CD8-positive, alpha-beta T cell (primary cell): ENCODE measurements at places on chromosomes 1 and 21. TPM values are rescaled to one million over a fixed set of nuclear protein-coding genes. Genes with fewer than 3 reads are reported as not detected.
A peak's percentile ranks its signal among the peaks of the same experiment; 100 is the strongest.

Gene TRIM67
- not detected for total RNA-seq

Gene HES3
- total RNA-seq = not detected

Gene USH2A
- total RNA-seq = not detected

Gene SLC22A15
- not detected for total RNA-seq

Gene SRSF11
- 456 TPM for total RNA-seq

Gene HPCAL4
- total RNA-seq = 12.1 TPM

Gene OR14C36
- not detected for total RNA-seq

Gene FCMR
- total RNA-seq = 133 TPM

Gene TCP10L
- total RNA-seq = not detected

Gene PINK1
- total RNA-seq = 8.3 TPM

Gene OR2W3
- total RNA-seq = not detected

Gene FBLIM1
- total RNA-seq = not detected

Gene VHLL
- total RNA-seq = not detected

- DNase-seq = no peak
Observed at GRCh38 chr1:66452982-66453381, 81.0 kb upstream of the SGIP1 start.

DNA sequence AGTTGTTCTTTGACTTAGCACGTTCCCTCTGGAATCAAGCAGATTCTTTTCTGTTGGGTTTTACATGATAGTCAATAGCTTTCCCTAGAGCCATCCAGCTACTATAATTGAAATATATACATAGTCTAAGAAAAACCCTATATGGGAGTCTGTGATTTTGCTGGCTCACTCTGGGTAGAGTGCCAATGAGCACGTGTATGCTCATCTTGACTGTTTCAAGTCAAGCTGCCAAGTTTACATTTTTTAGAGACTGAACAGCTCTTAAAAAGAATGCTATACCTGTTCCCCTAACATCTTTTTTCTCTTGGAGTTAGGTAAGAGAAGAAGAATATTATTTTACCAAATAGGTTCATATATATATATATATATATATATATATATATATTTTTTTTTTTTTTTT lies 182.8 kb upstream of the NRIP1 start:
- no peak for DNase-seq

- DNase-seq = no peak
Observed at GRCh38 chr1:64470665-64471217, 812 bp downstream of the CACHD1 start.

GRCh38 chr1:183080406-183080805 lies 57.2 kb downstream of the LAMC1 start:
- no peak for DNase-seq

DNA sequence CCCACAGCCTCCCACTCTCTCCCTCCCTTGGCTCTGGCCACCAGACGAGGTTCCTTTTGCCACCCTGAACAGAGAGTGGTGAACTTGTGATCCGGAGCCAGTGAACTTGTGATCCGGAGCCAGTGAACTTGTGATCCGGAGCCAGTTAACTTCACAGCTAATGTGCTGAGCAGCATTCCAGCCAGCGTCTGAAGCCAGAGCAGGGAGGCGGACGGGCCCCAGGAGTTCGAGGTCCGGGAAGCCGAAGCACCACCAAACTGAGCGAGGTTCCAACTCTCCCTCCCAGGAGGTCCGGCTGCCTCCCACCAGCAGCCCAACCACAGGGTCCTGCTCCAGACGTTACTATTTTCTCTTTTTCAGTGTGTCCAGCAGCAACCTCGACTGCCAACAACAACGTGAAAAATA lies 85.8 kb downstream of the SYF2 start:
- no peak for DNase-seq

- no peak for DNase-seq
Observed at GRCh38 chr1:224665016-224665415, 48.9 kb downstream of the CNIH3 start.

GRCh38 chr1:246726881-246727280 lies 2.7 kb downstream of the SCCPDH start:
- DNase-seq = no peak

DNA sequence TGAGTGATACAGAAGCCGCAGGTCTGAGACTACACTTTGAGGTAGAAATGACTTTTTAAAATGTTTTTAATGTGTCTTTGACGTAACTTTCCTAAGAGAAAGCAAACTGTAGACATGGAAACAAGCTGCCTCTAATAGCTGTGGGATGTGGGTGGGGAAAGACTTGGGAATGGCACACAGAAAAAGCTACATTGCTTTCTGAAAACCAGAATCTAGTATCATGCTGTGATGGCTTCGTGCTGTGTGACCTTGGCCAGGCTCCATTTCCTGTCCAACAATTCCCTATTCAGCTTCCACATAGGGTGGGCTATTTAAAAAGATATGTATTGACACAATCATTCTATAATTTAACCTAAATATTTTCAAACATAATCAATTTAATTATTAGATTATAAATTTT lies 909.1 kb downstream of the NCAM2 start:
- DNase-seq = no peak

DNA sequence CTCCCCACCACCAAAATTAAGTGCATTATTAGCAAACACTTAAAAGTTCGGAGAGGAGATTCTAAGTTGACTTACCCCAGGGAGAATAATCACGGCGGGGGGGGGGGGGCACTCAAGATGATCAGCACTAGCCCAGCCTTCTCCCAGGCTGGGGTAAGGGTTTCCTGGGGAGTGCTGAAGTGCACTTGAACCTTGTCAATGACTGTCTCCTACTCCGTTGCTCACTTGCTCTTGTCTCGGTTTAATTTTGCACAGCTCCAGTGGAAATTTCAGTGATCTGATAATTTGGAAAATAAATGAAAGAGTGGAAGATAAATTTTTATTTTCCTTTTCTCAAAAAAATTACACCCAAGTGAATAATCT lies 59.2 kb downstream of the PBX1 start:
- DNase-seq = no peak

GRCh38 chr21:32331444-32332305 lies 33.0 kb downstream of the MRAP start:
- DNase-seq = no peak

GRCh38 chr1:1153874-1154273 lies 19.8 kb upstream of the TTLL10 start:
- no peak for DNase-seq

GRCh38 chr1:194289569-194290266 lies 1103.3 kb upstream of the B3GALT2 start:
- DNase-seq = no peak

GRCh38 chr1:22892789-22893188 lies 79.9 kb downstream of the LACTBL1 start:
- no peak for DNase-seq

GRCh38 chr21:29538115-29538514 lies 239.4 kb downstream of the BACH1 start:
- DNase-seq = no peak

- peak; percentile 81 for DNase-seq
Observed at GRCh38 chr1:40450495-40451237, 390 bp downstream of the ZFP69B start.

- no peak for DNase-seq
Observed at GRCh38 chr1:76868154-76868882, 1.0 kb downstream of the ST6GALNAC5 start.

- DNase-seq = no peak
Observed at GRCh38 chr1:221180704-221181368, 301.6 kb downstream of the HLX start.
